ENCODE measurements at places on chromosomes 1 and 21.

DNA sequence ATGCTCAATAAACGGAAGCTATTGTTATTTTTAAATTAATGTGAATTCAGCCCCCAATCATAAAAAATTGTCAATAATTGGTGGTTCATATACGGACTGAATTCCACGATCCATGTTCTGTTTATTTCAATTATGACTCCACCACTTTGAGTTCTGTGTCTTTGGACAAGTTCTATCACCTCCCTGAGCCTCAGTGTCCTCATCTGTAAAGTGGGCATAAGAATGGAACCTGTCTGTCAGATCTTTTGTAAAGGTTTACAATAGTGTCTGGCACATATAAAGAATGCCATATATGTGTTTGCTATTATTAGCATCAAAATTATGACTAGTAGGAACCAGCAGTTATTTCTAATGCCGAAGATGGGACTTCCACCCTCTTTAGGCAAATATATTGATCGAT is 183.3 kb downstream of the KAZN start:
- DNase-seq = no peak

DNA sequence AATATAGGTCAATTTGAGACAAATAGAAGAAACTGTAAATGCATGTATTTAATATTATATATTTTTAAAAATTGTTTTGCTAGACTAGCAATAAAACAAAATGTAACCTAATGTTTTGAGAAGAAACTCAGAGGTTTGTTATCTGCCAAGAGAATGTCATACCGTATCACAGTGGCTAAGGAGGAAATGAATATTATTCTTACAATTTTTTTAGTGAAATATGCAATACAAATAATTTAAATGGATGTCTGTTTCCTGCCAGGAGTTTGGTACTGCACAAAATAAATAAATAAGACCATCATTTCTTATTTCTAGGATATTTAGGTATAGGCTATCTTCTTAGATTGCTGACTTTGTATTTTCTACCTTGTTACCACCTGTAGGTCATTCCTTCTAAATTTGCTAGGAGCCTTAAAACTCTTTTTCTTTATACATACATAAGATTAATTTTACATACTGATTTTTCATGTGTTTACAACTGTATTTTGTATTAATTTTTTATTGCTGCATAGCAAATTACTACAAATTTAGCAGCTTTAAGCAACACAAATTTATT is 113.6 kb downstream of the NEK7 start:
- no peak for DNase-seq

GRCh38 chr1:205948039-205948438 is 4.8 kb upstream of the SLC26A9 start:
- peak; percentile 68 for DNase-seq

- peak; percentile 24 for DNase-seq
These were observed 25.8 kb upstream of the GBP5 start for GRCh38 chr1:89298461-89298860.

- no peak for DNase-seq
These were observed 65.7 kb downstream of the DISP1 start for GRCh38 chr1:222880587-222880986.

DNA sequence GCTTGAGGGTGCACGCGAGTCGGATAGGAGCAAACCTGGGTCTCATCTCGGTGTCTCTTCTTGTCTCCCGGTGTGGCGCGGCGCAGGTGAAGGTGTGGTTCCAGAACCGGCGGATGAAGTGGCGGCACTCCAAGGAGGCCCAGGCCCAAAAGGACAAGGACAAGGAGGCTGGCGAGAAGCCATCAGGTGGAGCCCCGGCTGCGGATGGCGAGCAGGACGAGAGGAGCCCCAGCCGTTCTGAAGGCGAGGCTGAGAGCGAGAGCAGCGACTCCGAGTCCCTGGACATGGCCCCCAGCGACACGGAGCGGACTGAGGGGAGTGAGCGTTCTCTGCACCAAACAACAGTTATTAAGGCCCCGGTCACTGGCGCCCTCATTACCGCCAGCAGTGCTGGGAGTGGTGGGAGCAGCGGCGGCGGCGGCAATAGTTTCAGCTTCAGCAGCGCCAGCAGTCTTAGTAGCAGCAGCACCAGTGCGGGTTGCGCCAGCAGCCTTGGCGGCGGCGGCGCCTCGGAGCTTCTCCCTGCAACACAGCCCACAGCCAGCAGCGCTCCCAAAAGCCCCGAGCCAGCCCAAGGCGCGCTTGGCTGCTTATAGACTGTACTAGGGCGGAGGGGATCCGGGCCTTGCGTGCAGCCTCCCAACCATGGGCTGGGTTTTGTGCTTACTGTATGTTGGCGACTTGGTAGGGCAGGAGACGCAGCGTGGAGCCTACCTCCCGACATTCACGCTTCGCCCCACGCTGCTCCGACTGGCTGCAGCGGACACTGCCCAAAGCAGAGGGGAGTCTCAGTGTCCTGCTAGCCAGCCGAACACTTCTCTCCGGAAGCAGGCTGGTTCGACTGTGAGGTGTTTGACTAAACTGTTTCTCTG is 5.1 kb downstream of the HLX start:
- DNase-seq = no peak

GRCh38 chr1:34670982-34671381 is 83.9 kb upstream of the GJB5 start:
- DNase-seq = no peak

- DNase-seq = no peak
These were observed 324.9 kb upstream of the POU3F1 start for GRCh38 chr1:38371505-38371844.

- DNase-seq = no peak
These were observed 97.3 kb downstream of the GLIS1 start for GRCh38 chr1:53641481-53642214.

GRCh38 chr1:90434460-90434859 is 282.6 kb downstream of the BARHL2 start:
- DNase-seq = no peak

- no peak for DNase-seq
These were observed 82.4 kb downstream of the NPHS2 start for GRCh38 chr1:179493323-179493722.

DNA sequence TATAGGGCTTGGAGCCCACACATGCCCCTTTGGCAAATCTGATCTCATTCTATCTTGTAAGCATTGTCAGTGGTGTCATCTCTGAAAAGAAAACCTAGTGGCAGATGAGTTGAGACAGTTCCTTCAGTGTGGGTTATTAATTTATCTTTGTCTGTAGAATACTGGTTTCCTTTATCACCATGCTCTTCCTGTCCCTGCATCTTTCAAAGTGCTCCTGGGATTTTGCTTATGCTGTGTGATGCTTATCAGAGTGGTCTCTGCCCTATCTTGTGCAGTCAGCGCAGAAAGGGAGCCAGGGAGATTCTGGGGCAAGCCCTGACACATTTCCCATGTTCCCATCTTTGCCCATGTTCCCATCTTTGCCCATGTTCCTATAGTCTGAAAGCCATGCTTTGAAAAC is 402.9 kb downstream of the RWDD3 start:
- no peak for DNase-seq

- no peak for DNase-seq
These were observed 77.1 kb downstream of the RYR2 start for GRCh38 chr1:237119091-237119490.

- DNase-seq = peak; percentile 88
These were observed at the start of gene IL19 for GRCh38 chr1:206770531-206771337. TSS of gene IL19 (plus strand) at chr1:206770773. CDS start at chr1:206836663, 65,890 bp downstream.

DNA sequence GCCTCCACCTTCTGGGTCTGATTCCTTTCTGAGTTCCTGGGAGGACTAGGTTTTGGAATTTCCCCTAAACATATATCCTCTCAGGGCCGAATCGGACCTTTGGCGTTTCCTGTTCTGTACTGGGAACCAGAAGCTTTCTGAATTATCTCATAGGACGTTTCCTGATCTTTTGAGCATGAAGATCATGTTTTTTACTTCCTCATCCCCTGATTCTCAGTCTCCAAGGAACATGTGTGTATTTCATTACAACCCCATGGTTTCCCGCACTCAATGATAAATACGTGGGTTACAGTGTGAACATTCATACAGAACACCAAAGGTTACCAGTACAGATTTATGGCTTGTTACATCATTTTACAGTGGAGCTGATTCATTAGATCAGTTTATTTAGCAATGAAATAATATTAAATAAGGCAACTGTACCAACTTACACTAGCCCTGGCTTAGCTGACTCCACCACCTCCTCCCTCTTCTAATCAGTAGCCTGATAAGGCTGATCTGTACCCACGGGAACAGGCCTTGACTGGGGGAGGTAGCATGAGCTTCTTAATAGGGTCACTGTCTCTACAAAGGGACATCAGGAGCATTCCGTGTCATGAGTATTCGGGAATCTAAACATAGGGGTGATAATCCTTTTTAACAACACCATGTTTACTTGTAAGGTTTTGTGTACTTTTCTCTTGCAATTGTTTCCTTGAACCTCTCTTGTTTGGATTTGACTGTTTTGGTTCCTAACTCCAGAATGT is 57.8 kb upstream of the ERRFI1 start:
- peak; percentile 94 for DNase-seq

DNA sequence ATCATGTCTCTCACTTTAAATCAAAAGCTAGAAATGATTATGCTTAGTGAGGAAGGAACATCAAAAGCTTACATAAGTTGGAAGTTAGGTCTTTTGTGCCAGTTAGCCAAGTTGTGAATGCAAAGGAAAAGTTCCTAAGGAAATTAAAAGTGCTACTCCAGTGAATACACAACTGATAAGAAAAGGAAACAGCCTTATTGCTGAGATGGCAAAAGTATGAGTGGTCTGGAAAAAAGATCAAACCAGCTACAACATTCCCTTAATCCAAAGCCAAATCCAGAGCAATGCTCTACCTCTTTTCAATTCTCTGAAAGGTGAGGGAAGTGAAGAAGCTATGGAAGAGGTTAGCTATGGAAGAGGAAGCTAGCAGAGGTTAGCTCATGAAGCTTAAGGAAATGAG is 378.7 kb downstream of the KCNT2 start:
- no peak for DNase-seq

- DNase-seq = no peak
These were observed 7.3 kb downstream of the CTRC start for GRCh38 chr1:15445390-15446122.

GRCh38 chr1:209653915-209654351 is 1.7 kb upstream of the LAMB3 start:
- DNase-seq = no peak

GRCh38 chr1:91655912-91656449 is 155.3 kb downstream of the CDC7 start:
- no peak for DNase-seq

- no peak for DNase-seq
These were observed 556 bp downstream of the MECR start for GRCh38 chr1:29230204-29230552.

GRCh38 chr1:226479474-226479873 is 69.1 kb upstream of the STUM start:
- DNase-seq = no peak

GRCh38 chr1:237570530-237570929 is 320.2 kb downstream of the ZP4 start:
- DNase-seq = no peak

GRCh38 chr1:2629627-2630497 is 3.0 kb downstream of the MMEL1 start:
- DNase-seq = no peak

GRCh38 chr1:116962987-116963639 is 38.4 kb upstream of the CD101 start:
- peak; percentile 80 for DNase-seq

DNA sequence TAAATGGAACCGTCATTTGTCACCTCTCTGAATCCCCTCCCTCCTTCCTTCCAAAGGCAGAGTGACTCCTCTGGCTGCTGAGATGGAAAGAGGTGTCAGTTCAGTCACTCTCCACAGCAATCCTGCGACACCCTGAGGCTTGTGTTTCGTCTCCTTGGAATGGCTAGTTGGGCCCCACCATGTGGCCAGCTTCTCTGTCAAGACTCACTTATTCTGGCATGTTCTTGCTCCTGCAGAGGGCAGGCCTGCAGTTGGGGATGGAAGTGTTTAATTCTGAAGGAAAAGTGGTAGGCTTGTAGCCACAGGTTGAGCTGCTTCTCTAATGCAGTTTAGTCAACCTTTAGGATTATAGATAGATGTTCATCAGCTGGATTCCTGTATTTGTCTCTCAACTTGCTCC is 149.6 kb downstream of the LMO4 start:
- DNase-seq = no peak

GRCh38 chr1:34655206-34655874 is 99.5 kb upstream of the GJB5 start:
- DNase-seq = no peak

DNA sequence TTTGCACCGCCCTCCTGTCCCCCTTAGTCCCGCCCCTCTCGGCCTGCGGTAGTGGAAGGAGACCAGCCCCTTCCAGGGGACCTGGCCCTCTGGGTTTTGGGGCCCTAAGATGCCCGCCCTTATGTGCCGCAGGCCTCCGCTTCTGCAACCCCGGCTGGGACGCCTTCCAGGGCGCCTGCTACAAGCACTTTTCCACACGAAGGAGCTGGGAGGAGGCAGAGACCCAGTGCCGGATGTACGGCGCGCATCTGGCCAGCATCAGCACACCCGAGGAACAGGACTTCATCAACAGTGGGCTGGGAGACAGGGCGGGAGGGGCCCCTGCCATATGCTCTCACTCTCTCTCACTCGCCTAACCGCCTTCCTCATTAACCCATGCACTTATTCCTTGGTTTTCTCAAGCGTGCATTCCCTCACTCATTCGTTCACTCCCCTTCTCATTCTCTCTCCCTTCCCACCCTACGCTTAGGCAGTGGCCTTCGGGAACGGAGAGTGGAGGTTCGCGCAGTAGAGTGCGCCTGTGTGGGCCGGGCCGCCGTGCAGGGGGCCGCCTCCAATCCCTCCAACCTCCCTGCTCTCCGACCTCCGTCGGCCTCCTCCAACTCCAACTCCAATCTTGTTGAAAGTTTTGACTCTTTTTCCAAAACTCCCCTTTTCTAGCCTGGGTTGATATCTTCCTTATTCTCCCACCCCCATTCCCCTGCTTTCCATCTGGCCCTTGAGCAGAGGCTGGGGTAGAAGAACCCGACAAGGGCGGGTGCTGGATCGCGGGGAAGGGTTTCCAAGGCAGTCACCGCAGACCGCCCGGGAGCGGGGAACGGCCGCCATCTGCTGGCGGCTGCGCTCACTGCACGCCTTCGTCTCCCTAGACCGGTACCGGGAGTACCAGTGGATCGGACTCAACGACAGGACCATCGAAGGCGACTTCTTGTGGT is 15.2 kb downstream of the BCAN start:
- DNase-seq = peak; percentile 56

DNA sequence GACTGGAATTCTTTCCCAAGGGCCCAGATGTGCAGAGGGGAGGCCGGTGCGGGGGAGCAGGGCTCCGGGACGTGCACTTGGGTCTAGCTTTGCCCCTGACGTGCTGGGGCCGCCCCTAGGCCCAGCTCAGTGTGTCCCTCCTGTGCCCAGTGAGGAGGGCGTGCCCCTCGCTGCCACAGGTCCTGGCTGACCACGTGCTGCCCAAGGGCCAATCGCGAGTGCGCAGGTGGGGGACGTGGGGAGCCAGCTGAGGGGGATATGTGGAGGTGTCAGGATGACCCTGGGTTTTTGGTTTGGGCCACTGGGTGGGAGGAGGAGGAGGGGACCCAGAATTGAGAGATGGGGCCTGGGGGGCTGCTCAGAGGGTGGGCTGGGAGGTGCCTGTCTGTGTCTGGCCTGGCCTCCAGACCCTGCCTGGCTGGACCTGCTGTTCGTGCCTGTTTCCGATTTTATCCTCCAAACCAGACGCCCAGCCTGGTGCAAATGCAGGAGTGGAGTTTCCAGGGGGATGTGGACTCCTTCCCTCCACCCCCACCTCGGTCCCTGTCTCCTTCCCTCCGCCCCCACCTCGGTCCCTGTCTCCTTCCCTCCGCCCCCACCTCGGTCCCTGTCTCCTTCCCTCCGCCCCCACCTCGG is 6.1 kb upstream of the RNF223 start:
- no peak for DNase-seq

GRCh38 chr1:207923561-207923960 is 12.6 kb upstream of the CD34 start:
- no peak for DNase-seq

- DNase-seq = no peak
These were observed 96.5 kb downstream of the KIF14 start for GRCh38 chr1:200524092-200524491.

- no peak for DNase-seq
These were observed 27.3 kb downstream of the KCNQ4 start for GRCh38 chr1:40810927-40811326.
